ENCODE measurements at places on chromosomes 12 and 14. TPM values are rescaled to one million over a fixed set of nuclear protein-coding genes. Genes with fewer than 3 reads are reported as not detected.

Gene RPS6KL1
- total RNA-seq = 0.72 TPM

Gene OR4E2
- not detected for total RNA-seq

Gene NTN4
- total RNA-seq = 38.6 TPM

Gene GUCY2C
- total RNA-seq = not detected

Gene IL25
- total RNA-seq = not detected

Gene TMEM30B
- under 0.01 TPM for total RNA-seq

Gene TEP1
- total RNA-seq = 12.4 TPM

Gene BDKRB2
- 73.1 TPM for total RNA-seq

Gene CACNA2D4
- total RNA-seq = 0.28 TPM

Gene ZNF705A
- total RNA-seq = not detected

Gene MYBPC1
- not detected for total RNA-seq

Gene CNIH1
- total RNA-seq = 244 TPM

Gene AQP6
- total RNA-seq = not detected

Gene GCH1
- 0.56 TPM for total RNA-seq

Gene CAPZA3
- total RNA-seq = not detected

Gene RERG
- not detected for total RNA-seq

Gene GATC
- total RNA-seq = 15.6 TPM

Gene ZNF664
- 32.6 TPM for total RNA-seq

Gene ANKS1B
- total RNA-seq = 0.18 TPM

Gene CCDC63
- total RNA-seq = not detected

Gene CISTR
- not detected for total RNA-seq

Gene ANHX
- not detected for total RNA-seq
